ENCODE measurements at places on chromosomes 2 and 18.

GRCh38 chr2:149132339-149132738 lies 93.8 kb downstream of the LYPD6B start:
- DNase-seq, result no peak

- no peak for DNase-seq
Measured at GRCh38 chr2:241924909-241925250, 55.4 kb downstream of the RTP5 start.

GRCh38 chr2:98717621-98718020 lies 13.3 kb downstream of the MGAT4A start:
- no peak for DNase-seq

- no peak for DNase-seq
Measured at GRCh38 chr2:98775146-98775986, 44.4 kb upstream of the MGAT4A start.

GRCh38 chr2:138107288-138107687 lies 143.0 kb downstream of the HNMT start:
- DNase-seq, result no peak

GRCh38 chr2:241188361-241189092 lies at the start of gene ANO7:
ANO7 (plus strand) TSS chr2:241188677; CDS start chr2:241190064, 1,387 bp downstream.
- no peak for DNase-seq

DNA sequence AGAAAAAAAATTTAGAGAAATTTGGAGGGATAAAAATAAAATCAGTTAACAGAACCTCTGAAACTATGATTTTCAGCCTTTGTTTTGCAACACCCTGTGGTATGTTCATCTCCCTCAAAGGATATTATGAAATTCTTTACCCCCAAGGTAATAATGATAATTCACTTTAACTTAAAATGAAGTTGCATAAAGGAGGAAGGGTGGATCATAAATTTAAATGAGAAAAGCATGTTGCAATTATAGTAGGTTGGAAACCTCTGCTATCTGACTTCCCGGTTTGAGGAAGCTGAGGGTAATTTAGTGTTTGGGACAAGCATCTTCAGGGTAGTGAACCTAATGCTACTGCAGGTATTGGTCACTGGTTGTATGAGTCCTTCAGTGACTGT lies 102.9 kb downstream of the BABAM2 start:
- no peak for DNase-seq

GRCh38 chr2:207683879-207684627 lies 27.4 kb upstream of the CCNYL1 start:
- DNase-seq, result no peak

- DNase-seq, result no peak
Measured at GRCh38 chr2:145744541-145745386, 1224.8 kb upstream of the ZEB2 start.

DNA sequence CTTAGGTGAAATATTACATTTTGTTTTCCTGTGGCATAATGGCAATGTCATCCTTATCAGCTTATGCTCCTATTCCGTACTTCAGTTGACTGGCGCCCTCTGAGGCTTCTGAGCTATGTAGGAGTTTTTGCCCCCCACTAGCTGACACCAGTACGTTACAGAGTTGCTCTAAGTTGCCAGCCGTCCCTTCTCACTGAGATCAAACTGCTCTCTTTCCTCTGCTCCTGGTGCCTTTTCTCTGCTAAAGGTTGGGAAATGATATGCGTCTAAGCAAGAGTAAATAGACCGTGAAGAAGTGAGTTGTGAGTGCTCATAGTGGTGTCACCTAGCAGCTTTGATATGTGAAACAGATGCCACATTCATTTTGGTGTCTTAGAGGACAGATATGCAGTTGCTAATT lies 99.2 kb downstream of the RAPGEF4 start:
- no peak for DNase-seq

DNA sequence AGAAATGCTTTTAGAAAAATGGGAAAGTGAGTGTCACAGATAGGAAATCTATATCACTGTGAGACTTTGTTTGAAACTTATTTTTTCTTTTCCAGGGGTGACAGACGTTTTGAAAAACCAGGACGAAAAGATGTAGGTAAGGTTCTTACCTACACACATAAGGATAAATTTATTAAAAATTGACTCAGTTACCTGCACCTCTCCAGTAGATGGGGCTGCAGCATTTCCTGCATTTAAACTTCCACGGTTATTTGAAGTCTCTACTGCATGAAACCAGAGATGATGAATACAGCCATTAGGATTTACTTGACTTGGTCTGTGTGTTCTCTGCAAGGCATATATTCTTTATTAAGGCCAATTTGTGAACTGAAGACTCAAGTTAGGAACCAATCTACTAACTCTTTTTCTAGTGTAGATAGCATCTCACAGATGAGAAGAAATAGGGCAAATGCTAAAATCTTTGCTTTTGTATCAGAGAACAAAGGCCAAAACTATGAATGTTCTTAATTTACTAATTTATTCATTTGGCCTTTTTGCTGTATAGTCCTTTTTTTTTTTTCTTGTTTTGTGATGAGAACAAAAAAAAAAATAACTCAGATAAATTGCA lies 15.0 kb downstream of the KCNJ13 start:
- DNase-seq, result no peak

GRCh38 chr2:177106212-177106611 lies 106.4 kb upstream of the HNRNPA3 start:
- no peak for DNase-seq

DNA sequence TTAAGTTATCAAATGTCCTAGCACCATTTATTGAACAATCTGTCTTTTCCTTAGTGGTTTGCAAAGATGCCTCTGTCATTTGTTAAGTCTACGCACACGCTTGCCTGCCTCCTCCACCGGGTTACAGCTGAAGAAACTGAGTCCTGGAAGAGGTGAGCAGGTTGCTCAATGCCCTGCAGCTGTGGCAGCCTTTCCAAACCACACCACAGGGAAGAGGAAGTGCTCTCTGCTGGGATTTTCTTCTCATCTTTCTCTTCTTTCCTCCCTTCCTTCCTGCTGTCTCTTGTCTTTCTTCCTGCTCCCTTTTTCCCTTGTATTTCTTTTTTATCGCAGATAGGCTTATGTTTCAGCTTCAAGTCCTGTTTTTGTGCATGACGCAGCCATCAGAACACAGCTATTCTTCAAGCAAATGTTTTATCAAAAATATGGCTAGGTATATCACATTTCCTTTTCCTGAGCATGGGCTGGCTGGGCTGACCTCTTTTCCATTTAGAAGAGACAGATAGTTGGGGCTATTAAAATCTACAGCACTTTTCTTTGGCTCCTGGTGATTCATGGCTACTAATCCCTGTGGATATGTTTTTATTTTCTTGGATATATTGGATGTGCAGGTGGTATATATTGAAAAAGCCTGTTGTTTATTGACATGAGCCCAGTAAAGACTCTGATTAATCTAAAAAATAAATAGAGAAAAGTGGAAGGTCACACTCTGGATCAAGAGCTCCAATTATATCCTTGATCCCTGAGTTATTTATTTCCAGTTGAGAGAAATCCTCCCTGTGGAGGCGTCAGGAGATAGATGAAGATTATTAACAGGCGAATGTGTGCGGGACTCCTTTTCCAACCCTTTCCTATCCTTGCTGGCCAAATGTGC lies 214.6 kb downstream of the TSN start:
- no peak for DNase-seq

- DNase-seq, result no peak
Measured at GRCh38 chr2:62435720-62436119, 70.3 kb downstream of the TMEM17 start.

- no peak for DNase-seq
Measured at GRCh38 chr2:145080426-145080825, 560.5 kb upstream of the ZEB2 start.

- peak; percentile 28 for DNase-seq
Measured at GRCh38 chr2:61538920-61539520, 864 bp upstream of the XPO1 start.

DNA sequence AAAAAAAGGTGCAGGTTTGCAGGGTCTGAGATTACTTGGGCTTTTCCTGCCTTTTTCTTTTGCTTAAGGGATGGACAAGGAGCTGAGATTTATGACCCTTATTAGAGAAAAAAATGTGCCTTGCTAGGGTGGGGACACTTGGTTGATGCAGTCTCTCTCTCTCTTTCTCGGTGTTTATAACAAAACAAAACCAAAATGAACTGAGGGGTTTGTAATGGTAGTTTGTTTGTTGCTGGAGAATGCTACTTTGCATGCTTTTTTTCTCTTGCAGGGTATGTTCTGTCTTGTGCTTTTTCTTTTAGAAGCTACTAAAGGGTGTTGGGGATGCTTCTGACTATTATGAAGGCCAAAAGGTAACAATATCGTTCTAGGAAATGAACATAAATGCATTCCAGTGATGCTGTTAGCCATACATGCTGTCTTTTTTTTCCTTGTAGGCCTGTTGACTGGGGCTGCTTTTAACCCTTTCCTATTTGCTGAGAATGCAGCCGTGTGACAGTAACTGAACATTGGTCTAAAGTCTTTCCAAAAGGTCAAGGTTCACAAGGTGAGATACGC lies 435 bp downstream of the ZNF532 start:
- no peak for DNase-seq

- DNase-seq, result no peak
Measured at GRCh38 chr2:238670111-238670585, 177.7 kb upstream of the TWIST2 start.

DNA sequence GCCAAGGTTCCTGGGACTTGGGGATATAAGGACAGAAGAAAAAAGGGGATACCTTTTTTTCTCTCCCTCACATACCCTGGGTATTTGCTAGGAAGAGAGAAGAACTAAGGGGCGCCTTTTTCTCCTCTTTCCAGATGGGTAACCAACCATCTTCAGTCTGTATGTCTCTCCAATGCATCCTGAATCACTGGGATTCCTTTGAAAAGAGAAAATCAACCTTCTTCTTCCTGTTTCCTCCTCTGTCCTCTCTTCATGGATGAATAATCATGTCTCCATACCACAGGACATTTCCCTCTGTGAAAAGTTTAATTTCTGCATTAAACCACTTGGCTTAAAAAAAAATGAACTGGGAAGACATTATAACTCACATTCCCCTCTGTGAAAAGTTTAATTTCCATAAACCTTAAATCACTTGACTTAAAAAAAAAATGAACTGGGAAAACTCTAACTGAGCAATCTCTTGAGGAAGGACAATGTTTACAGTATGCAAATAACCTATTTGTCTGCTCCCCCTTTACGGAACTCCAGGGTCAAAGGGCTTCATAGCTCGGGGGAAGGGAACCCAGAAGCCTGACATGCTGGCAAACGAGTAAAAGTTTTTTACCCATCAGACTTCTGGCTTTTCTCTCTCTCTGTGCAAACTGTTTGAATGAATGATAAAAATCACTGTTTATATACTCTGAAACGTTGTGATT lies 56.7 kb upstream of the FAM98A start:
- no peak for DNase-seq

DNA sequence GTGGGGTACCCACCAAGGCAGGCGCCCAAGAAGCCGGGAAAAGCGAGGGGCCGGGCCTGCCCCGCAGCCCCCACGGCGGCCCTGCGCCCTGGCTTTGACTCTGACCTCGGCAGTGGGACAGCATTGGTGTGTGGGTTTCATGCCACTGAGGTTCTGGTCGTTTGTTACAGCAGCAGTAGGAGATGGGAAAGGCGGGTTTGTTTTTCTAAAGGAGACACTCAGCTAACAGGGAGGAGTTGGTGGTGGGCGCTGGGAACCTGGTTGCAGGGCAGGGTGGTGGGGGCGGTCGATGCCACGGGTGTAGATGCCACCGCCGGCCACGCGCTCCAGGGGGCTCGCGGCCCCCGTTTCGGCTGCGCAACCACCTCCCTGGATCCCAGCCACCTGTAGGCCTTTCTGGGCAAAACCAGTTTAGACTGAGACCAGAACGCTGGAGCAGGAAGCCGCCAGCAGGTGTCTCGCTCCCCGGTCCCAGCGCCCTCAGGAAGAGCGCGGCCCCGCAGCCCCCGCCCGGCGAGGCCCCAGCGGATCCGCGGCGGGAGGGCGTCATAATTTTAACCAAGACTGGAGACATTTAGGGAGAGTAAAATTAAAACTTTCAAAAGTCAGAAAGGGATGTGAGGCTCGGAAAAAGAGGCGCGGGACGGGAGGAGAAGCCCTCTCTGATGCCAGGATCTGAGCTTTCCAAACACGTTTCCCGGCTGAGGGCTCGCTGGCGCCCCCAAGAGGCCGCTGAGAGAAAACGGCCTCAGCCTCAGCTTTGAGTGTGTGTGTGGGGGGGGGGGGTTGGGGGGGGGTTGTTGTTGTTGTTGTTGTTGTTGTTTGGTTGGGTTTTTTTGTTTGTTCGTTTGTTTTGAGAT lies 17.4 kb downstream of the CIDEA start:
- no peak for DNase-seq

DNA sequence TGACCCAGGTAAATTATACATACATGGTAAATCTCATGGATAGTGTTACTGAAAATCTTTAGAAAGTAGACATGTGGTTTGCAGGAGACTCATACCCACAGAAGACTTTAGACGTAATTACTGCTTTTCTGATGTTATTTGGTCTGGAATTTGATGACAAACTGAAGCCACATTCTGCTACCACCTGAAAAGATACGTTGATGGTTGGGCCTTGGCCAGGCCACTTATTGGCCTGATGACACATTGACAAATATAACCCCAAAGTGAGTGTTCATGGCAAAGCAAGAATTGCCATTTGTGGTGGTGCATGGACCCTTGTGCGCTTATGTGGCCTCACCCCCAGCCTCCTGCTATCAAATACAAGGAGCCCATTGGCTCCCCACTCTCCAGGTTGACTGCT lies 155.6 kb downstream of the METTL4 start:
- no peak for DNase-seq

GRCh38 chr2:41881249-41881648 lies 166.6 kb upstream of the PKDCC start:
- no peak for DNase-seq

- no peak for DNase-seq
Measured at GRCh38 chr2:120275617-120276400, 23.2 kb downstream of the RALB start.

DNA sequence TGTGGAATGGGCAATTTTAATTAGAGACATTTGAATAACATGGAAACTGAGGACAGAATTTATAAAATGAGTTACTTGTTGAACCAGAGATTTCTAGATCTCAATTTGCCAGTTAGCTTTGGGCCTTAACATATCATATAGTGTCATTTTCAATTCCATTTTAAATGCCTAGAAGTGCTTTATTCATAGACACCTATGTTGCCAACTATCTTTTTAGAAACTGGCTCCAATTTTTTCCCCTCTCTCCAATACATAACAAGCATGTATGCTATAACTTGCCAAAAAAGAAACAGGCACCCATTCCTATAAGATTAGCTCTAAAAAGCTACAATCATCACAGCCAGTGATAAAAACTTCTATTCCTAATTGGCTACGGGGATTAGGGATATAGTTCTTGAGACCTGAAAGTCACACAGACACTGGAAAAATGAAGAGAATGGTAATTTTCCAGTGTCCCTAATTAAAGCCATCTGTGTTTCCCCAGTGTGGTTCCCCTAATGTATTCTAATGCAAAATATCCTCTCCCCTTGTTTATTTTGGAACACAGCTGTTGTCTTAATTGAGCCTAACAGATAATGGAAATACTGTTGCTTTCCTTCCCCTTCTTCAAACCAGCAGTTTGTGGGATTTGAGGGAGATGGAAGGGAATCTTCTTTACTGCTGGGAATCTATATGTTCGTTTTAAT lies 205.5 kb upstream of the FSHR start:
- no peak for DNase-seq

GRCh38 chr2:162538967-162539366 lies 195.0 kb downstream of the GCA start:
- DNase-seq, result no peak
